Peyer's patch (tissue), 4 donors: ENCODE measurements at places on chromosomes 12 and 14.

DNA sequence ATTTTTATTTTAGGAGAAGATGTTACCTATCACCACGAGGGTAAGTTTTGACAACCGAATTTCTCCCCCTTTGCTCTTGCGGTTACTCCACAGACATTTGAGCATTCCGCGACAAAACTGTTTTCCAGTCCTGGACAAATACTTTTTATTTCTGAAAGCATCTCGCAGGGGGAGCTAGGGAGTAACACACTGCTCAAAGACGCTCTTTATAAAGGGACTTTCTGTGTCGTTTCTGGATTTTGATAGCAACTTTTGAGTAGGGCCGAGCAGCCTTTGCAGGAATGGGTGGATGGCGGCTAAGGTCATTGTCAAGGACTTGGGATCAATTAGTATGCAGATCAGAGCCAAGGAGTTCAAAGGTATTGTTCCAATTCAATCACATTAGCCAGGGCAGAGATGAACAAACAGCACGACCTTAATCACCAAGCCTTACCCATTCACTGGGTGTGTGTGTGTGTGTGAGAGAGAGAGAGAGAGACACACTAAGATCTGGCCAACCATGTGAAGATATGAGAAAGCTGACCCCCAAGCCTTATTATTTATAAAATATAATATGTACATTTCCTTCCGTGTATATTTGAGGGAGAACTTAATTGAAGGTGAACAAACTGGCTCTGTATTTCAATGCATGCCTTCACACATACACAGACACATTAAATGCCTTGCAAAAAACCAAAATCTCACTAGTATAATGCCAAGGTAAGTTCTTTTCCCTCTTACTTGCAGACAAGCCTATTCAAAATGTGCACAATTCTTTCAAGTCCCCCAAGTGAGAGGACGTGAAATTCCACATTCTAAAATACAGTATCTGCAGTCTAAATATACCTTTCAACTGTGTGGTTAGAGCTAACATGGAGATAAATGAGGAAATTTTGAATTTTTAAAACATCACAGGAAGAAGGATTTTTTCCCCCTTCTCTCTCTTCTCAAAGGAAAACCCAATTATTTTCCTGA lies 613.8 kb downstream of the VRK1 start:
- no peak overlapping the region for H3K27ac ChIP-seq
- no peaks in the 10 kb centered on the region for H3K36me3 ChIP-seq
- no peaks in the 10 kb centered on the region for H3K4me1 ChIP-seq
- H3K27me3 ChIP-seq = no peaks in the 10 kb centered on the region
- no peak for DNase-seq
- no peak overlapping the region for H3K4me3 ChIP-seq

- no peaks in the 10 kb centered on the region for H3K27me3 ChIP-seq
- no peak overlapping the region for H3K27ac ChIP-seq
- H3K4me3 ChIP-seq = no peak overlapping the region
- DNase-seq = no peak
- no peaks in the 10 kb centered on the region for H3K4me1 ChIP-seq
Observed at GRCh38 chr12:69102856-69103255, 136.5 kb upstream of the CPSF6 start.

DNA sequence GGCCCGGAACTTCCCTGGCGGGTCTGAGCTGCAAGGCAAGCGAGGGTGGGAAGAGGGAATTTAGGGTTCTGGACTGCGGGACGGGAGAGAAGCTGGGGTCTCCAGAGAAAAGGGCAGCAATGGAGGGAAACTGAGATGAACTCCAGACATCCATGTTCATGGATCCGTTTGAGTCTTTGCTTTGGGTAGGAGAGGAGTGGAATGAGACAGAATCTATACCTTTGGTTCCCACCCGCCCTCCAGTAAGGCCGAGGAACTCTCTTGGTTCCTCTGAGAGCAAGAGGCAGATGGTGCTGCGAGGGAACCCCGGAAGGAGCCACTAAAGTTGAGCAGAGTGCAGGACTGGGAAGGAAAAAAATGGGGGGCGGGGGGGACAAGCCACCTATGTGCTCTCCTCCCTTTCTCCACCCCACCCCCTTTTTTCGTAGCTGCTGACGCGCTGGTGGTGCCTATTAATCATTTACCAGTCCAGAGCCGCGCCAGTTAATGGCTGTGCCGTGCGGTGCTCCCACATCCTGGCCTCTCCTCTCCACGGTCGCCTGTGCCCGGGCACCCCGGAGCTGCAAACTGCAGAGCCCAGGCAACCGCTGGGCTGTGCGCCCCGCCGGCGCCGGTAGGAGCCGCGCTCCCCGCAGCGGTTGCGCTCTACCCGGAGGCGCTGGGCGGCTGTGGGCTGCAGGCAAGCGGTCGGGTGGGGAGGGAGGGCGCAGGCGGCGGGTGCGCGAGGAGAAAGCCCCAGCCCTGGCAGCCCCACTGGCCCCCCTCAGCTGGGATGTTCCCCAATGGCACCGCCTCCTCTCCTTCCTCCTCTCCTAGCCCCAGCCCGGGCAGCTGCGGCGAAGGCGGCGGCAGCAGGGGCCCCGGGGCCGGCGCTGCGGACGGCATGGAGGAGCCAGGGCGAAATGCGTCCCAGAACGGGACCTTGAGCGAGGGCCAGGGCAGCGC lies 1.2 kb downstream of the SSTR1 start:
- no peaks in the 10 kb centered on the region for H3K27me3 ChIP-seq
- no peaks in the 10 kb centered on the region for H3K36me3 ChIP-seq
- peak overlapping the region; percentile 33 for H3K4me3 ChIP-seq
- H3K27ac ChIP-seq = no peak overlapping the region
- no peaks in the 10 kb centered on the region for H3K4me1 ChIP-seq
- DNase-seq = peak; percentile 91

DNA sequence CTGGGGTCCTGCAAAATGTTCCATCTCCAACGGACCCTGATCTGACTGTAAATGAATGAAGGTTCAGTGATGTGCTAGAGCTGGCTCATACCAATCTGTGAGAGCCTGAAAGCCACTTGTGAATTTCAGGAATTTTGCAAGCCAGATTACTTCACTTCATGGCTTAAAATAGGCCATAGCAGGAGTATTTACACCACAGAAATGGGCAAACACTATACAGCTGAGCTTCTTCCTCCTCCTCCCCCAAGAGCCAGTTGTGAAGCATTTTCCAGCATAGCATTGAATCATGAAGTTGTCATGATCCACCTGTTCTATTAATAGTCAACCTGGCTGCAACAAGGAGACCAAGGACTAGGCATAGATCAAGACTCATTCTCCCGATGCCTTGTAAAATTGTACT lies 141.3 kb upstream of the RASSF8 start:
- DNase-seq = no peak
- no peaks in the 10 kb centered on the region for H3K36me3 ChIP-seq
- no peaks in the 10 kb centered on the region for H3K4me1 ChIP-seq
- no peak overlapping the region for H3K4me3 ChIP-seq
- no peaks in the 10 kb centered on the region for H3K27me3 ChIP-seq

DNA sequence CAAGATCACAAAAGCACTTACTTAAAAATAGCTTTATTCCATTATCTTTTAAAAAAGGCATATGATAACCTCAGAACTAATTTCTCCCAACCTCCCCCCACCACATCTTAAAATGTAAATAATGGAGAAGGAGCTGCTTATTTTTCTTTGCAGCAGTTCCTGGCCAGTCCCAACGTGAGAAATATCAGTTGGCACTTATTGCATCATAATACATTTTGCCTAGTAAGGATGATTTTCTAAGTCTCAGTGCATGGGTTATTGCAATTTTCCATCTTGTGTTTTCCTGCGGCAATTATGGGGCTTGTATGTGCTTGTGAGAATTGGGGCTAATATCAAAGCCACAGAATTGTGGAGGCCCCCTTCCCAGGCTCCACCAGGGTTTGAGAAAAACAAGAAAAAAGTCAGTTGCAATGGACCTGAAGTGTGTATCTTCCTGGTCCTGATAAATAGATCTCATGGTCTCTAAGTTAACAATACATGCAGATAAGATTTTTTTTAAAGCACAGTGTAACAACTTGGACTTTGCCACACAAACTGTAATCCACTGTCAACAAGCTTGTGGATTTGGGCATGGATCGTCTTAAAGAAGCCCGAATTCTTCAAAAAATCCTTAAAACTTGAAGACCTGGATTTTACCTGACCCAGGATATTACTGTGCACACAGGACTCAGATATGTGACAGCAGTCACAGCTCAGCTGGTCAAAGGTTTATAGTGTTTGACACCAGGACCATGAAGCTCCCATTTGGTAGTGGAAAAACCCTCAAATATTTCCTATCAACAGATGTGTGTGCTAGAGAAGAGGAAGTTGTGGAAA lies 2.8 kb upstream of the WSB2 start:
- H3K27ac ChIP-seq = no peak overlapping the region
- no peaks in the 10 kb centered on the region for H3K4me1 ChIP-seq
- H3K4me3 ChIP-seq = no peak overlapping the region
- no peak for DNase-seq
- H3K36me3 ChIP-seq = no peaks in the 10 kb centered on the region

DNA sequence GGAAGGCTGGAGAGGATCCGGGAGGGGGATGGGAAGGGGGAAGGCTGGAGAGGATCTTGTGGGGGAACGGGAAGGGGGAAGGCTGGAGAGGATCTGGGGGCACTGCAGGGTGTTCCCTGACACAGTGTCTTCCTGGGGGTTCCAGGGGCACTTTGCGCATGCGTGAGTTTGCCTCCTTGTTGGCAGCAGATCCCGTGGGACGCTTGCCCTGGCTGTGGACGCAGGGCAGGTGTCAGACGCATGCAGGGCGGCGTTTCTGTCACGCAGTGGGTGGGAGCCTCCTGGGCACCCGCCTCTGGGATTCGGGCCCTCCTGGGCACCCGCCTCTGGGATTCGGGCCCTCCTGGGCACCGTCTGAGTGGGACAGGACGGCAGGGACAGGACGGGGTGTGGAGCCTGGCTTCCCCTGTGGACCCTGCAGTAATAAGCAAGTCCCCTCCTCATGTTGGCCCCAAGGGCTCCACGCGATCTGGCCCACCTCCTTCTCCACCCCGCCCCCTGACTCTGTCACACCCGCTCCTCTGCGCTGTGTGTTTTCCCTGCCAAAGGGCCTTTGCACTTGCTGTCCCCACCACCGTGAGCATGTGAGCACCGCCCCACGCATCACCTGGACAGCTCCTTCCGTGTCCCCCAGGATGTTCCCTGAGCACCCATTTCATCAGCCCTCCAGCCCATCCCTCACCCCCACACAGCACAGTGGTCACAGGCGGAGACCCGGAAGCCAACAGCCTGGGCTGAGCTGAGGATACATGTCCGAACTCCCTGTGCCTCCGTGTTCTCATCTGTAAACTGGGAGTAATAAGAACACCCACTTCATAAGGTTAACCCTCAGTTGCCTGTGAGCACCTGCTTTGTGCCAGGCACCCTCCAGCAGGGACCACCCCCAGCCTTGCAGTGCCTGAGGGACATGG lies 4.4 kb downstream of the MMP17 start:
- H3K27ac ChIP-seq = no peak overlapping the region
- no peaks in the 10 kb centered on the region for H3K27me3 ChIP-seq
- no peak overlapping the region for H3K4me3 ChIP-seq
- no peaks in the 10 kb centered on the region for H3K36me3 ChIP-seq
- H3K4me1 ChIP-seq = peaks cover 8% of the 10 kb centered on the region
- no peak for DNase-seq

GRCh38 chr12:49870501-49871262 lies 27.8 kb upstream of the BCDIN3D start:
- peaks cover 11% of the 10 kb centered on the region for H3K4me1 ChIP-seq
- no peaks in the 10 kb centered on the region for H3K27me3 ChIP-seq
- no peak overlapping the region for H3K4me3 ChIP-seq
- DNase-seq = no peak
- no peaks in the 10 kb centered on the region for H3K36me3 ChIP-seq

DNA sequence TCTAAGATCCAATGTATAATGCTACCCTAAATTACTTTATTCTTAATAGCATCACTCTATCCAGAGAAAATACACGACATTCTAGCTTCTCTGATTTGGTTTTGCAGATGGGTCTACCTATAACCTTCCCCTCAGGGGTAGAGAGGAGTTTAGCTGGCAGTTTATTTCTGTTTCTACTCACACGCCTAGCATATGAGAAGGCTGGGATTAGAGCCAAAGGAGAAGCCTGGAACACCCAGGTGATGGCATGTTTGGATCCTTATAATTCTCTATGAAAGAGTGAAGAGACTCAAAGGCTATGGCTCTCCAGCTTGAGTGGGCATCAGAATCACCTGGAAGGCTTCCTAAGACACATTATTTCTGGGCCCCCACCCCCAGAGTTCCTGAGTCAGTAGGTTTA lies 131.3 kb downstream of the IGF1 start:
- H3K4me1 ChIP-seq = no peaks in the 10 kb centered on the region
- no peaks in the 10 kb centered on the region for H3K36me3 ChIP-seq
- no peak overlapping the region for H3K27ac ChIP-seq

DNA sequence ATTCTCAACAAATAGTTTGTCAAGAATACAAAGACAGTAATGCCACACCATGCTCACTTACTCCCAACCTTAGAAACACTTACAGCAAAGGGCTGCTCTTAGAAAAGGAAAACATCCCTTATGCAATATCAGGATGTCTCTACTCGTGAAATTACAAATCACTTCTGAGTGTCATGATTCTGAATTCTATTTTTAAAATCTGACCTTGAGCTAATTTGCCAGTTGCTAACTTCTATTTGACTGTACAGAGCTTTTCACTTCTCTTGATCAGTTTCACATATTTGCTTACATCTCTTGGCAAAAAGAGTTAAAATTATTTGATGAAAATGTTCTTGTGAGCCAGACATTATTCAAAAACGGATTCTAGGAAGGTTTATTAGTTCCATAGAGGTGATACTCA lies 136.7 kb upstream of the SLC35F4 start:
- H3K36me3 ChIP-seq = no peaks in the 10 kb centered on the region
- no peak overlapping the region for H3K27ac ChIP-seq
- H3K4me1 ChIP-seq = no peaks in the 10 kb centered on the region
- no peaks in the 10 kb centered on the region for H3K27me3 ChIP-seq
- no peak overlapping the region for H3K4me3 ChIP-seq

- no peak for DNase-seq
- no peak overlapping the region for H3K27ac ChIP-seq
- no peaks in the 10 kb centered on the region for H3K36me3 ChIP-seq
- H3K4me3 ChIP-seq = no peak overlapping the region
- H3K27me3 ChIP-seq = no peaks in the 10 kb centered on the region
- H3K4me1 ChIP-seq = no peaks in the 10 kb centered on the region
Observed at GRCh38 chr12:24246376-24246775, 296.9 kb upstream of the SOX5 start.
